Mesothelial cell of epicardium (in vitro differentiated cells): ENCODE measurements at places on chromosomes 3 and 15.

DNA sequence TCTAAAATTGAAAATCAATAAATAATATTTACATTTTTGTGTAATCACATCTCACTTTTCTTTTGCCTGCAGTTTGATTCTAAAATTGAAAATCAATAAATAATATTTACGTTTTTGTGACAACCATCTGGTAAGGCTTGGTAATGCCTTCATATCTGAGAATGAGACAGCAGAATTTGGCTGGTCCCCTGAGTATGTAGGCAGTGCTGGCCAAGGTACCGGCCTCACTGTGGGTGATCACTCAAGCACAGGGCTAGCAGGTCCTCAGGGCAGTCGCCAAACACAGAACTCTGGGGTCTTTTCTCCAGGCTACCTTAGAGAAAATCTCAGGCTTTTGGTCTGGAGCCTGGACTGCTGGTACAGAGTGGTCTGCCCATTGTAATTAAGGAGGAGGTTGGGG lies 26.2 kb downstream of the RTP3 start:
- no peak for DNase-seq

DNA sequence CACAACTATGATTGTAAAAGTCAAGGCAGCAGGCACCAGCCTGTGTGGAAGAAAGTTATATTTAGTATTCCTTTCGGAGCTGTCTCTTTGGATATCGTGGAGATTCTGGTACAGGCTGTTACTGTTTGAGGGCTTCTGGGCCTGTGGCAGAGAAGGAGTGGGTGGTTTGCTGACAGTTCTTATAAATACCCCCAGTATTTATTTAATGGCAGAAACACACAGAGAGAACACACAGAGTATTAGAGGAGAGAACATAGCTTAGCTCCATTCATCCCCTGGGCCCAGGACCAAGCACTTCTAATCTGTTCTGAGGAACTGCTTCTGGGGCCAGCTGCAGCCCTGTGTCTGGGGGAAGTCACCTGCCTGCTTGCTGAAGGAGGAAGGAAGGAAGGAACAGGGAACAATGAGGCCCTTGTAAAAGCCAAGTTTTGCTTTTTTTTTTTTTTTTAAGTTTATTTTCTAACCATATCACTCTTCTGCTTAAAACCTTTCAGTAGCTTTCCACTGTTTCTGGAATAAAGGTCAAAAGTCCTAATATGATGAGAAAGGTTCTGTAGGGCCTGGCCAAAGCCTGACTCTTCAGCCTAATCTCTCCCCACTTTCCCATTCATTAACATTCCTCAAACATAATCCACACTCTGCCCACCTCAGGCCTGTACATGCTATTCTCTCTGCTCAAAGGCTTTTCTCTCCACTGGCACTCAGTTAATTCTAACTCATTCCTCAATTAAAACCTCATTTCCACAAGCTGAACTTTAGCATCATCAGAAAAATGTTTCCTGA lies 11.8 kb upstream of the PP2D1 start:
- no peak for DNase-seq

DNA sequence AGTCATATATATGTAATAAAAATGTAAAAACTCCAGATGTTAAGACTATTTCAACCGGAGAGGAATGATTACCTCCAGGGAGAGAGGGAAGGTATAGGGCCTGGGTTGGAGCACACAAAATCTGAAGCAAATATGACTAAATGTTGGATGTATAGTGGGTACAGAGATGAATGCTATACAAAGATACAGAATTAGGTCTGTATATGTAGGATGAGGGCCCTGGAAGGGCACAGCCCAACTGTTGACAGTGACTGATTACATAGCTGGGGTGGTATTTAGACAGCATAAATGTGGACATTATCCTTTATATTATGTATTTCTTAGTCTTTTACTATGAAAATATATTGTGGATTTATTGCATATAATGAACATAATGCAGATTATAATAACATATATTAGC lies 94.4 kb upstream of the SPATA12 start:
- no peak for DNase-seq

- DNase-seq: no peak
Measured at GRCh38 chr15:99224372-99225214, 24.8 kb downstream of the TTC23 start.

- no peak for DNase-seq
Measured at GRCh38 chr3:152258448-152259393, 10.0 kb upstream of the MBNL1 start.

- DNase-seq: no peak
Measured at GRCh38 chr3:183540501-183541234, 14.8 kb downstream of the KLHL6 start.

- no peak for DNase-seq
Measured at GRCh38 chr15:73366766-73367623, 1.8 kb downstream of the HCN4 start.
